ENCODE measurements at places on chromosomes 3 and 15.
A peak's percentile ranks its signal among the peaks of the same experiment; 100 is the strongest.

DNA sequence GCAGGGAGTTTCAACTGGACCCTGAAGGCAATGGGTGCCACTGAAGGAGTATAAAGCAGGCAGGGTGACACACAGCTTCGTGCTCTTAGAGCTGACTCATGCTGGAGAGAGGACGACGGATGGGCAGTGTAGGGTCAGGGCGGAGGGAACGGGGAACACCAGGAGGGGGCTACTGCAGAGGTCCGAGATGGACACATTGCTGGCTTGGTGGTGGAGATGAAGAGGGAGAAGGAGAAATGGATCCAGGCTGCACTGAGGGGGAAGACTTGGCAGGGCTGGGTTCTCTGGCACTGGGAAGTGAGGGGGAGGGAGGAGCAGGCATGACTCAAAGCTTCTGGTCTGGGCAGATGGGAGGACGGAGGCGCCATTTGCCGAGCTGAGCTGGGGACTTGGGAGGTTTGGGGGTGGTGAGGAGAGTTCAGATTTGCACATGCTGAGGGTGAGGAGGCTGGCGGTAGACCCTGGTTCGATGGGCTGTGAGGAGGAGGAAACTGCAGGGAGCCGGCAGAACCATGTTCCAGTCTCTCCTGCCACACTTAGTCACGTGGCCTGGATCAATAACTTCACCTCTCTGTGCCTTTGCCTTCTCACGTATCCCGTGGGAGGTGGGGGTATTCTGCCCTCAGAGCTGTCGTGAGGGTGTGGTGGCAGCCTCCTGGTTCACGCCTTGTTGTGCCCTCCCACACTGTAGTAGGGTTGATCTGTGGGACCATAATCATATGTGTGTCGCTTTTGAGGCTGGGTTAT is 4.6 kb upstream of the KCTD6 start:
- DNase-seq = no peak

- DNase-seq = no peak
These were observed 47.0 kb downstream of the ZBTB20 start for GRCh38 chr3:115099986-115100571.

GRCh38 chr15:50907601-50908208 is 778 bp upstream of the AP4E1 start:
- DNase-seq = no peak

DNA sequence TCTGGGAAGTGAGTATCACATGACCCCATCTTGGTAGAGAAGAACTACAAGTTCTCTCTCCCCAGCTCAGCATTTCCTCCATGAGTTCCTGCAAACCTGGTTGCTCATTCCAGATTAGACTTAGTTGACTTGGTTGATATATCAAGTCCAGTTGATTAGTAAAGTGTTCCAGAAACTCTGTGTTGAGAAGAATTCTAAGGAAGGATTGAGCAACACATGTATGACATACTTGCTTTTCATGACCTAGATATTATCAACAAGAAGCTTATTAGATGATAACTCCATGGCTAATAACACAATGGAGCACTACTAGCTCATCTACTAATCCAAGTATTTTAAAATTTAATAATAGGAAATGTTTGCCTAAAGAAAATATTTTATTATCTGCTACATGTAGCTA is 6.4 kb upstream of the EID1 start:
- no peak for DNase-seq

DNA sequence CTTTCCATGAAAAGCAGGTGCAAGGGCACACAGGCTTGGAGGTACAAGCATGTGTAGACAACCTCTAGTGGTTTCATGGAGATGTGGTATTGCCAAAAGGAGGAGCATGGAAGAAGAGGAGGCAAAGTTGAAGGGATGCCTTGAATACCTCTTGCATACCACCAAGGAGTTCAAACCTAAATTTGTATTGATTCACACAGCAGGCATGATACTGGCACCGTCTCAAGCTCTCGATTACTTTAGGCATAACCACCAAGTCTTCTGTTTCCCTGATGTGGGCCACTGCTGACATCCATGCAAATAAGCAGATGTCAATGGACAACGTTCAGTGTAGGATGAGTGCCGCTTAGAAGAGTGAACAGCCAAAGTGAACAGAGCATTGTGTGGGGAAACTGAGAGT is 87.1 kb downstream of the SCN11A start:
- DNase-seq = no peak

DNA sequence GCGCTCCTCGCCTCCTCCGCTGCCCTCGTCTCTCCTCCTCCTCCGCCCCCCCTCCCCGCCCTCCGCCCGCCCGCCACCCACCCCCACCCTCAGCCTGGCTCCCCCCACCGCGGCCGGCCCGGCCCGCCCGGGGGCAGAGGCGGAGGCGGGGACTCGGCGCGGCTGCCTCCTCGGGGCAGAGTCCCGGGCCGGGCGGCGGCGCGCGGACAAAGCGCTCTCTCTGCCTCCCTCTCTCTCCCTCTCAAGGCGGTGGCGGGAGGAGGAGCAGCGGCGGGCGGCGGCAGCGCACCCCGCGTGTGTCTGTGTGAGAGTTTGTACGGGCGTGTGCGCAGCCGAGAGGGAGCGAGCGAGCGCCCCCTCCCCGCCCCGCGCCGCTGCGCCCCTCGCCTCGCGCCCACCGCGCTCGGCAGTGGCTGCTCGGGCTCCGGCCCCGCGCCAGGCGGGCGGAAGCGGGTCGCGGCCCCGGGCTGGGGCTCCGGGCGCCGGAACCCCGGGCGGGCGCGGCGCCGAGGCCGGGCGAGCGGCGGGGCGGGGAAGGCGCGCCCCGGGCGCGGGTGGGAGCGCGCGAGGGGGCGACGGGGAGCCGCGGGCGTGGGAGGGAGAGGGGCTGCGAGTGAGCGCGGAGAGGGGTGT is at the start of gene IGF2BP2:
IGF2BP2 (minus strand) TSS at position 37 of the 633 bp plus-strand sequence. CDS start 82 bp downstream, outside the sequence.
- peak; percentile 46 for DNase-seq

DNA sequence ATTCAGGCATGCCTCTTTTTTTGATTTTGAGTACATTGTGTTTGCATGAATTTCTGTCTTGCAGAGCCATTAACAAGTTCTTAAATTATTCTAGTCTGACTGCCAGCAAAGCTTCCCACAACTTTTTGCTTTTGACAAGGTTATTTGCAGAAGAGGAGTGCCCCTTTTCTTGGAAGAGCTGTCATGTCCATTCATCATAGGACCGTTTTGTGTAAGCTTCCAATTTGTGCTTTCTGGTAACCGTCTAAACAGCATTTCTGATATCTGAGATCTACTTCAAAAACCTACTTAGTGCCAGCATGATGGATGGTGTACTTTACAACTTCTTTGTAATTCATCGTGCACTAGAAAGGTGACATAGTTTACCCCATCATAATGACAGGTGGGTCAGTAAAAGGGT is 379.7 kb downstream of the NAALADL2 start:
- no peak for DNase-seq

- no peak for DNase-seq
These were observed 158.7 kb downstream of the MTHFS start for GRCh38 chr15:79738143-79738542.

DNA sequence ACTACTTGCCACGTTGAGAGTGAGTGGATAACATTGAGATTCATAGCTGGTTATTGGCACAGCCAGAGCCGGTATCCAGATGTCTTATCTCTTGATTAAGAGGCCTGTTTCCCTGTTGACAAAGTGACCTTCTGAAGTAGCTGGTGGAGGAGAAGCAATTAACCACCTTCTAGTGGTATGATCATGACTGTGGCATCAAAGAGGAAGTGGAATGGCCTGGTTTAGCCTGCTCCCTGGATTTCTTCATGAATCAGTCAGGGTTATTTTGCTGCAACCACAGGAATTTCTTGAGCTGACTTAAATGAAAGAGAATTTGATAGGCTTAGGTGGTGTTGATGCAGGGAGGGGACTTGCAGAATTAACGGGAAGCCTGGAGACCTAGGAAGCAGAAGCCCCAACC is 398.3 kb downstream of the MFSD1 start:
- DNase-seq = no peak

- DNase-seq = no peak
These were observed 74.0 kb upstream of the SNRPA1 start for GRCh38 chr15:101368861-101369642.

DNA sequence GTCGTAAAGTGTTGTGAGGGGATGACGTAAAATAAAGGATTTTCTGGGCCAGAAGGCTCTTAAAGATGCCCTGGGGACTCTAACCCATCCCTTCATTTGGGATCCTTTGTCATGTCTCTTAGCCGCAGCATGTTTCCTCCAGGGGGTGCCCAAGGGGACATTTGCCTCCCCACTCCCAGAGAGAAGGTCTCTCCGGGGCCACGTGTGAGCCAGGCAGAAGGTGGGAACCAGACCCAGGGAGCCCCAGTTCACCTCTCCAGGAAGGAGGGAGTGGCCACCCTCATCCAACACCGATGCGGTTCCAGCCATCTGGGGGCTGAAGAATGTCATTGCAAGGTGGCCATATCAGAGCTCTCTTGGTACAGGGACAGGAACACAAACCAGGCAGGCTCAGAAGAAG is 25.2 kb downstream of the ST8SIA2 start:
- DNase-seq = no peak

All from stimulated activated CD4-positive, alpha-beta T cell treated with anti-CD3 and anti-CD28 coated beads, Interleukin-1b, Interleukin-23, amount 100 ng/mL, for 48 hours (primary cell).